ENCODE measurements at places on chromosomes 11 and 22.

GRCh38 chr11:79189055-79189454 lies 251.8 kb downstream of the TENM4 start:
- DNase-seq = no peak

DNA sequence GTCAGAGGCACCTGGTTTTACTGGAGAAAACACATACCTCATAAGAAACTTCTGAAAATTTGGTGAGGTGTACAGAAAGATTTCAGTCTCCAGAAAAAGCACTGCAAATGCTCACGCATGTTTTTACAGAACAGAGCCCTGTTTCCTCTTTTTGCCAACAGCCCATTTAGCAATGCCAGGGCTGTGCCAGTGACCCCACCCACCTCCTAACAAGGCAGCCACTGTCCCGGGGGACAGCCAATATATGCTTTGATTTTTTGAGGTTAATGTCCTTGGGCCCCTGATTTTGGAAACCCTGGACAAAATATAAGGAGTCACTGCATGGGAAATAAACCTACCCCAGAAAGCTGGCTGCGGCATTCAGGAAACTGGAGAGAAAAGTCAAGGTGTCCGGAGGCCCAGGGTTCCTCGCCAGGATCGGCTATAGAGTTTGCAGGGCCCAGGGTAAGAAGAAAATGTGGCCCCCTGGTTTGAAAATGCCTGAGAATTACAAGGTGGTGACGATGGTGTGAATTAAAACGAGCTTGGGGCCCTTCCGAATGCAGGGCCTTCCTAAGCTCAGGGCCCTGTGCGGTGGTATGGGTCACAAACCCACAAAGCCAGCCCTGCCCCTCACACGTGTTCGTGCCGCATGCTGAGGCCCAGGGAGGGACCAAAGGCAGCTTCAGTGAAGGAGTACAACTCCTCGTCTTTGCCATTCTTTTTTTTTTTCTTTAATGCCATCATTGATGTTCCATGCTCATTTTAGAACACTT lies 71.1 kb upstream of the WNT7B start:
- no peak for DNase-seq

DNA sequence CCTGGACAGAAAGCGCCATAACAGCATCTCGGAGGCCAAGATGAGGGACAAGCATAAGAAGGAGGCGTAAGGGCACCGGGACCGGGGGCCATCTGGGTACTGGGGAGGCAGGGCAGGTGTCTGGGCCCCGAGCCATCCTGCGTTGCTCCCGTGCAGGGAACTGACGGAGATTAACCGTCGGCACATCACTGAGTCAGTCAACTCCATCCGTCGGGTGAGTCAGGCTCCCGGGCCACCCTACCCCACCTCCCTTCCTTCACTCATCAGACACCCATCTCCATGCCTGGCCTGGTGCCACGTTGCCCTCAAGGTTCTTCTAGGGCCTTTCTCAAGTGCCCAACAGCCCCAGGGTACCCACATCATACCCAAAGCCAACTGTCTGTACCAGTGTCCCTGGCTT lies 15.0 kb downstream of the PLCB3 start:
- no peak for DNase-seq

GRCh38 chr11:127440616-127441015 lies 440.0 kb upstream of the KIRREL3 start:
- no peak for DNase-seq

DNA sequence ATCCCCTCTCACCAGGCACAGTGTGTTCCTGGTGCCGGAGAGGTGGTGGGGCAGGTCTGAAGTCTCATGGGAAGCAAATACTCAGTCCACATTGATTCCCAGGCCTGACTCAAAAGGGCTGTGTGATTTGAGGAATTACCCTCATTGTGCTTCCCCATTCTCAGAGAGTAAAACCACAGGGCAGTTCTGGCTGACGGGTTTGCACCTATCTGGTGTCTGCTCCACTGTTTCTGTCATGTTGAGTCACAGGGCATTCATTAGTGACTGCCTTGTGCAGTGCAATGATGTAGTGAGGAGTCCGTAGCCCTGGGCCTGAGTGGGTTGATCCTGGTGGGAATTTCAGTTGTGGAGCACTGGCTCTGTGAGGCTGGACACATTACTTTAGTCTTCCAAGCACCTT lies 85.2 kb upstream of the ARHGAP20 start:
- no peak for DNase-seq

GRCh38 chr11:36432093-36432469 lies 78.0 kb downstream of the TRAF6 start:
- DNase-seq = no peak

GRCh38 chr22:30871391-30872284 lies 96.9 kb downstream of the MORC2 start:
- DNase-seq = no peak

GRCh38 chr11:61488651-61489291 lies 19.8 kb upstream of the LRRC10B start:
- DNase-seq = no peak

DNA sequence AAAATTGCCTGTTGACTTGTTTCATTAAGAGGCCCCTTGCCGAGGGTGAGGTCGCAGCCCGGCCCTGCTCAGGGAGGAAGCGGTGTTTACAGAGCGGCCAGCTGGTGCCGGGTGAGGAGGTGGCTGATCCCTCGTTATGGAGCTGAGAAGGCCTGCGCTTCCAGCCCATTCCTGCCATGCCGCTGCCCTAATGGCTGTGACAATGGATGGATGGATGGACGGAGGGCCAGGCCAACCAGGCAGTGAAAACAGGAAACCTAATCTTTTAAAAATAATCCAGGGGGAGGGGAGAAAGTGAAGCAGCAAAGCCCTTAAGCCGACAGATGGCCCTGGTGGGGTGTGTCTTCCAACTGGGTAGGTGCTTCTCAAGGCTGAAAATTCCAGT lies 38.5 kb downstream of the BCR start:
- no peak for DNase-seq

DNA sequence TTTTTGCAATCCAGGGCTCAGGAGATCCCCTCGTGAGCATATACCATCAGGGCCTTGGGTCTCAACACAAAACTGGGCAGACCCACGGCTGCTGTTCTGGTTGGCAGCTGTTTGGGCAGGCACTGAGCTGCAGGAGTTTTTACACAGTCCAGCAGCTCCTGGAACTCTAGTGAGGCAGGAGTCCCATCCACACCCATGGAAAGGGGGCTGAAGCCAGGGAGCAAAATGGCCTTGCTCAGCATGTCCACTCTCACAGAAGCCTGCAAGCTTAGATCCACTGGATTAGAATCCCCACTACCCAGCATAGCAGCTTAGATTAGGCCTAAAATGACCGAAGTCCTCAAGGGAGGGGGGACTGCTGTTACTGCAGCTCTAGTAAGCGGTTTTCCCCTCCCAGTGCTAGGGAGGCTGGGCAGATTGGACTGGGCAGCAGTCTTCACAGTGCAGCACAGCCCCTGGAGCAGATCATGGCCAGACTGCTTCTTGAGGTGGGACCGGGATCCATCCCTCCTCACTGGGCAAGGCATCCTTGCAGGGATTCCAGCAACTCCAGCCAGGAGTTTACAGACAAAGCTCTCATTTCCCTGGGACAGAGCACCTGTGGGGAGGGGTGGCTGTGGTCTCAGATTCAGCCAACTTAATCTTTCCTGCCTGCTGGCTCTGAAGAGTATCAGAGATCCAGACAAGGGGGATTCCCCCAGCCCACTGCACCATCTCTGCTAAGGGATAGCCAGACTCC lies 36.4 kb upstream of the CARD16 start:
- DNase-seq = no peak

DNA sequence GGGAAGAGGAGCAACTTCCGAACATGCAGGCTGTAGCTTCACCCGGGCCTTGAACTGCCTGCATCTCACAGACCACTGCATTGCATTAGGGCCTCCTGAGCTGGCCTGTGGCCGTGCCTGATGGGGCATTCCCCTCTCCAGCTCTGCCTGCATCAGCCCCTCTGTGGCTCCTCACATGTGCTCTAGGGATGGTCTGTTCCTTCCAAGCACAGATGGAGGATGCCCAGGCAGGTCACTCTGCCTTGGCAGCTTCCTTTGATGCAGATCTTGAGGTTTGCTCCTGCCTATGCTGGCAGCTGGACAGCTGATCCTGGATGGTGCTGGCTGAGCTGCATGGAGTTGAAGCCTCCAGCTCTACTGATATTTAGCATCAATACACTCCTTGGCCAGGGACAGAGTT lies 28.5 kb downstream of the AMPD3 start:
- no peak for DNase-seq

DNA sequence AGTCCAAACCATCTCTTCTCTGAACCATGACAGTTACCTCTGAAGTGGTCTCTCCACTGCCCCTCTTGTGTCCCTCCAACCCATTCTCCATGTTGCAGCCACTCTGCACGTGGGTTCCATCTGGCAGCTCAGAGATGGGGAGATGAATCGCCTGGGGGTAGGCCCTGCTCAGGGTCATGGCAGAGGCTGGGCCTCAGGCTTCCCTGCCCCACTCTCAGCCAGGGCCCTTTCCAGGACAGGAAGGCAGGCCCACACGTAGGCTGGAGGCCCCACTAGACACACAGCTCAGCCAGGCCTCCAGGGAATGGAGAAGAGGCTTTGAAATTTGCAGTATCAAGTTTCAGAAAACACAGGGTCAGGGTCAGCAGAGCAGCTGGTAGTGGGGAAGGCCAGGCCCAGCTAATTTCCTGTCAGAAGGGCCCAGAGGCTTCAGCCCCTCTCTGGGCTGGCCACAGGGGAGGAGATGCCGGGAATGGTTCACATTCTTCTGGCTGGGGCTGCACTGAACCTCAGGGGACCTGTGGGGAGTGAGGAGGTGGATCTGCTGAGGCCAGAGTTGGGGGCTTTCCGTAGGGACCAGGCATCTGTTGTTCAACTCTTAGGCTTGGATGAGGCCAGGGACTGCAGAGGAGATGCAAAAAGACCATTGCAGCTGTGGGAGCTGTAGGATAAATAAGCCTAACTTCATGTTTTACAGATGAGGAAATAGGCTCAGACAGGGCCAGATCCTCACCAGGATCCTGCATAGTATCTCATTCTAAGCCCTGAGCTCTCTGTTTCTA lies 101.6 kb downstream of the SWAP70 start:
- no peak for DNase-seq

- DNase-seq = no peak
Measured at GRCh38 chr22:43706571-43707328, 105.4 kb downstream of the EFCAB6 start.

GRCh38 chr11:46238078-46238966 lies 39.1 kb upstream of the CREB3L1 start:
- DNase-seq = peak; percentile 55

DNA sequence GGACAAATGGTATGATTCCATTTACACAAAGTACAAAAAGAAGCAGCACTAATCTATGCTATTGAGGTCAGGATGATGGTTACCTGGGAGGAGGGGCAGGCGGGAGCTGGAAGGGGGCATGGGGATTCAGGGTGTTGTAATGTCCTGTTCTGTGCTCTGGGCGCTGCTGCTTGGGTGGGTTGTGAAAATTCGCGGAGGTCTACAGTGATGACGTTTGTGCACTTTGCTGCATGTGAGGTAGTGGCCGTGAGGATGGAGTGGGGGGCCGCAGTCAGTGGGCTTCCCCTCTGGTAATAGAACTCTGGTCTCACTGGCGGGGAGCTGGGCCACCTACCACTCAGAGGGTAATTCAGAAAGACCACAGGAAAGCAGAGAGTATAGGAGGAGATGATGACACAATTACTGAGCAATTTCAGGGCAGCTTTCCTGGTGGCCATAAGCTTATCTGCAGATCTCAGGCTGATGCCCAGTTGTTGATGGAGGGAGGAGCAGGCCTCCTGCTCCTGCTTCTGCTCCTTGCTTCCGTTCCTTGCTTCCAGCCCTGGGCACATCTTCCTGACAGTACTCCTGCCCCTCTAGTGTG lies 121.5 kb downstream of the CEP164 start:
- DNase-seq = no peak

- no peak for DNase-seq
Measured at GRCh38 chr22:43272869-43273318, 70.3 kb downstream of the SCUBE1 start.

- no peak for DNase-seq
Measured at GRCh38 chr11:126359431-126360048, 4.1 kb downstream of the ST3GAL4 start.

DNA sequence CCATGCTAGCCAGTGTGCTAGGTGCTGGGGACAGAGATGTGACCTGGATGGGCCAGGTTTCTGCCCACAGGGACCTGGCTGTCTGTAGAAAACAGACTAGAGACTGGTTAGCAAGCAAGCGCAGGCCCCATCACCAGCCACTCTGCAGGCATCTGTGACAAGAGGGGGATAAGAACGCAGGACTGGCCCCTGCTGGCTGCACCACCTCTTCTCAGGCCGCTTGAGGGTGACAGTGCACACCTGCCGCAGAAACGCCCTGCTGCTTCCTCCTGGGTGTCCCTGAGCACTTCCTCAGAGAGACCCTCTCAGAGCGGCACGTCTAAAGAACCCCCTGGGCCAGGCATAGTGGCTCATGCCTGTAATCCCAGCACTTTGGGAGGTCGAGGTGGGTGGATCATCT lies 5.9 kb upstream of the PICK1 start:
- no peak for DNase-seq

- DNase-seq = no peak
Measured at GRCh38 chr11:92050305-92050704, 174.3 kb upstream of the FAT3 start.

GRCh38 chr11:120210626-120211521 lies at the start of gene OAF:
TSS of gene OAF (plus strand) at chr11:120211032. CDS start at chr11:120211280, 248 bp downstream.
- peak; percentile 30 for DNase-seq

DNA sequence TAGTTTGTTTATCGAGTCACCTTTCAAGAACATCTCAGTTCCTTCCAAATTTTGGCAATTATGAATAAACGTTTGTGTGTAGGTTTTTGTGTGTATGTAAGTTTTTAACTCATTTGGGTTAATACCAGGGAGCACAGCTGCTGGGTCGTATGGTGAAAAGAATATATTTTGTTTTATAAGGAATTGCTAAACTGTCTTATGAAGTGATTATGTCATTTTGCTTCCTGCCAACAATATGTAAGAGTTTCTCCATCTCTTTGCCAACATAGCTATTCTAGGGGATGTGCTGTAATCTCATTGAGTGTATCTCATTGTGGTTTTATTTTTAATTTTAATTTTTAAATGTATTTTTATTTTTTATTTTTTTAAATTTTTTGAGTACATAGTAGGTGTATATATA lies 27.3 kb downstream of the BCL2L13 start:
- no peak for DNase-seq

DNA sequence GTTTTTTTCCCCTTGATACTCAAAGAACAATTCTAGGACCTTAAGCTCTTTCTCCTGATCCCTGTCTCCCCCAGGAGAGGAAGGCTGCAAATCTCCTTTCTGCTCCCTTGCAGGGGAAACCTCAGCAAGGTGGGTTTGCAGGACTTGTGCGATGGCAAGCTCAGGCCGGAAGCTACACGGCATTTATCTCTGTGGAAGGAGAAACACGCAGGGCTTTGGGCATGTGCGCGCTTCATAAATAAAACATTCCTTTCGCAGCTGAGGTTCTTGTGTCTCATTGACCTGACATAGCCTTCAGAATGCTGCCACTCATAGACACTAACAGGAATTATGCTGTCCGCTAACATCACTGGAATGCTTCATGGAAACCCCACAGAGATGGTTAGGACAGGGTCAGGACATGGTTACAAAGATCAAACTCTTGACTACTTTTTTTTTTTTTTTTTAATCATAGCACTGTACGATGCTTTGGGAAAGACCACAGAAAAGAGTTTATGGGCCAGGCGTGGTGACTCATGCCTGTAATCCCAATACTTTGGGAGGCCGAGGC lies 42.6 kb downstream of the SLN start:
- DNase-seq = no peak
